Activated gamma-delta T cell treated with anti-CD3 and anti-CD28 coated beads, Interleukin-2, amount 50 U/mL, for 16 hours (primary cell): ENCODE measurements at places on chromosomes 4 and X.

- no peak for DNase-seq
Observed at GRCh38 chrX:123797543-123798447, 62.1 kb upstream of the XIAP start.

DNA sequence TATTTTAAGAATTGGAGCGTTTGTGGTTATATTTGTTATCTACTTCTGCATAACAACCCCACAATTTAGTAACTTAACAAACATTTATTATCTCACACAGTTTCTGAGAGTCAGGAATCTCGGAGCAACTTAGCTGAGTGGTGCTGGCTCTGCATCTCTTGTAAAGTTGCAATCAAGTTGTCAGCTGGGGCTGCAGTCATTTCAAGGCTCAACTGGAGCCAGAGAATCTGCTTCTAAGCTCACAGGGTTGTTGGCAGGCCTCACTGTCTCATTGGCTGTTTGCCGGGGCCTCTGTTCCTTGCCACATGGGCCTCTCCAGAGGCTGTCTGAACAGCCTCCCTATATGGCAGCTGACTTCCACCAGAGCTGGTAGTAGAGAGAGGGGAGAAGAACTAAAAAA lies 281.2 kb upstream of the GNPDA2 start:
- DNase-seq: no peak

DNA sequence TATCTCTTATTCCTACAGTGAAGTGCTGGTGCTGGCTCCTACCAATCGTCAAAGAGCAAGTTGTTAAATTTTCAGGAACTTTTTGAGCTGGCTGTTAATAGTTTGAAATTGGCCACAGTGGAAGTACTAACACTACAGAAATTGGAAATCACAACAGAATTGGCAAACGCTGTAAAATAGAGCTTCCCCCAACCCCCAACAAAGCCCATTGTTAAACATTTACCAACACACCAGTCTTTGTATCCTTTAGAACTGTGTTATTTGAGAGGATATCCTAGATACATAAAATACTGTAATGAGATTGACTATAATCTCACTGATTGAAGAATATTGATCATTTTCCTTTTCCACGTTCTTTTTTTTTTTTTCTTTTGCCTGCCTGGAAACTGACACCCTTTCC lies 37.4 kb downstream of the FAM241A start:
- DNase-seq: no peak

DNA sequence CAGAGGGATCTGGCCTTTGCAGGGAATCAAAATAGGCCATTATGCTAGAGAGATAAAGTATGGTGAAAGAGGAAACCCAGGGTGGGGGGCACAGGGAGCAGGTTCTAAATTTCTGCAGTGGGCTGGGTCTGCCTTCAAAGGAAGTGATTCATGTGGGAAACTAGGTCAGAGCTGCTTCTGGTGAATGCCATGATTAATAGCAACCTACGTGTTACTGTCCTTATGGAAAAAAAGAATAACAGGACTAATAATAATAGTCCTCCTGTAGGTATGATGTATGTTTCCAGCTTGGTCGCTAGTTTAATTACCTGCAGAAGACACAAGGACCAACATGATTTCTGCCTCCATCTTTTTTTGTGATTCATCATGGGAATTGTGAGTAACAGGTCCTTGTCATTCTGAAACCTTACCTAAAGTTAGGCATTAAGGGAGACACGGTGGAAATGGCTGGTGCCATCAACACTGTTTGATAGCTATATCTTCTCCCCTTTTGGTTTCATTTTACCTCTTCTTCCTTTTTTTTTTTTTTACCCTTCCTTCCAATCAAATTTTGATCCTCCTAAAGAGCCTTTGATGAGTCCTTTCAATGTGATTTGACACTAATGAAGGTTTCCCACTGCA lies 180.4 kb downstream of the CPEB2 start:
- no peak for DNase-seq

GRCh38 chr4:140633124-140633523 lies 64.4 kb upstream of the UCP1 start:
- DNase-seq: no peak

DNA sequence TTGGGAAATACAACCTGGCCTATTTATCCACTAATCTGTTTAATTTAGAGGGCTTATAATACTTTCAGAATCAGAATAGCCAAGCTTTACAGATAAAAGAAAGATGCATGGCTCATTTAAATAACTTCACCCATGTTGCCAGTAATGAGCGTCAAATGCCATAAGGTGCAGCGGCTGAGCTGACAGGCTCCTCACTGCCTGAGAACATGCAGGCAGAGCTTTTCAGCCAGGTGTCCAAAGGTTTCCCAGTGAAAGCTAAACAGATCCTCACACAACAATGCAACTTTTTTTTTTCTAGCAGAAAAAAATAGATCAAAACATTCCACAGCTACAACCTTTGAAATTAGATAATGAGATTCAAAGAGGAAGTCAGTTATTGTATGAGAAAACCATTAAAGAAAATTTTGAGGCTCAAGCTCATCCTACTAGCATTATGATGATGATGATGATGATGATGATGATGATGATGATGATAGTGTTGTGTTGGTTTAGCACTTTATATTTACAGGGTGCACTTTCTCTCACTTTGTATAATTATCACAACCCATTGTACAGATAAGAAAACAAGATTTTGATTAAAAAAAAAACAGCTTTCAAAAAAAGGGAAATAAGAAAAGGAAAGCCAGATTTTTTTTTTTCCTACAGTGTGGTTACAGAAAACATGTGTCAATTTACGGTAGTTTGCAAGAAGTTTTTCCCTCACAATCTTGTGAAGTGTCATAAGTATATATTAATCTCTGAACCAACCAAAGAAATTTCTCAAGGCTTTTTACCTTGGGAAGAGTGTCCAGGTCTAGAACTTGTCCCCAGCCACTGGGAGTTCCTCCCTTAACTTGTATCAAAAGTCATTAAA lies 12.2 kb upstream of the TNIP3 start:
- DNase-seq: no peak

- DNase-seq: no peak
Observed at GRCh38 chr4:41655177-41655576, 93.3 kb downstream of the PHOX2B start.

GRCh38 chr4:166838975-166839614 lies 395.2 kb downstream of the SPOCK3 start:
- no peak for DNase-seq

DNA sequence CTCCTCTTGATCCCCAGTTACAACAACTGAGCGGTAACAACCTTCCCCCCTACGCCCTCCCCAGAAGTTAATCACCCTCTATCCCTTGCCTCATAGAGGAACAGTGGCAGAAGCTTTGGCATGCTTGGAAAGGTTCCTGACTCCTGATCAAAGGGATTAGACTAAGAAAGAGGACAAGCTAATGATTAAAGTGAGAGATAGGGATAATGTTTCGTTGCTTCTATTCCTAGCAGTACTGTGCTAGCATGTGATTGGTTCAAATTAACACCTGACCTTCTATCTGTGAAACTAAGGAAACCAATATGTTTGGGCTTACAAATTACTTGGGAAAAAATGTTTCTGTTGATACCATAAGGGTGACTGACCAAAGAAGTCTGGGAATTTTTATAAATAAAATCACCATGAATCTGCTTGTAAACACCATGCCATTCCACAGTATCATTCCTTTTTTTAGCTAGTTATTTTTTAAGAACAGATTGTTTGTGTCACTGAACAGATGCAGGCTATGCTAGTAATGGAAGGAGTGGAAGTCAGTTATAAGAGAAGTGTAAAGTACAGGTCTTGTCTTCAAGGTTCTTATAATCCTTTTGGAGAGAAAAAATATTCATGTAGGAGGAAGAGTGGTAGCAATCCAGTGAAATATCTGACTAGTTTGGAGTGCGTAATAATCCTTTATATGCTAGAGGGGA lies 11.3 kb upstream of the ATP1B4 start:
- no peak for DNase-seq

- DNase-seq: no peak
Observed at GRCh38 chr4:54516556-54517215, 141.1 kb upstream of the KIT start.

DNA sequence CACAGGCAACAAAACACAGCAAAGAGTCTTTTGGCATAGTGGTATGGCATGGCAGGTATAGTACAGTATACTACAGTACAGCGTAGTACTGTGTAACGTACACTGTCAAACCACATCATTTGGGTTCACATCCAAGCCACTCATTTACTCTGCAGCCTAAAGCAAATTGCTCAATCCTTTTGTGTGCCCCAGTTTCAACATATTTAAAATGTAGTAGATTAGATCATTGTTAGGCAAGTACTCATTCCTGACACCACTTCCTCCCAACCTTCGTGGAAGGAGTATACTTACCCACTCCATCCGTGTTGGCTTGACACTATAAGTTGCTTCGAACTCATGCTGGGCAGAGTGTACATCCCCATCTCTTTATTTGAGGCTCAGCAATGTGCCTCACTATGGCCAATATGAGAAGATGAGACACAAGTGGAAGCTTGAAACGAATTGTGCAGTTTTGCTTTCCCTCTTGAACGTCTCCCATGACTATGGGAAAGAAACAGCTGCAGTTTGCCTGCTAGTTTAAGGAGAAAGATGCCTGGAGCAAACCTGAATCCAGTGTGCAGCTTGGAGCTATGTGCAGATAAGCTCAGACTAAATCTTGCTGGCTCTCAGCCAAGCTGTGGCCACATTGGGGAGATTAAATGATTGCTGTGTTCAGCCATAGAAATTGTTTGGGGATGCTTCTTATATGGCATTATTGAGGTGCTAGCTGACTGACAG lies 85.7 kb upstream of the TBL1X start:
- no peak for DNase-seq
